HFFc6 (cell line): ENCODE measurements at places on chromosomes 16 and 17.

GRCh38 chr16:85860413-85861094 is 38.4 kb upstream of the IRF8 start:
- peaks cover 8% of the 10 kb centered on the region for H3K4me1 ChIP-seq
- no peak for DNase-seq
- no peak overlapping the region for H3K4me3 ChIP-seq
- H3K27ac ChIP-seq, result no peak overlapping the region

DNA sequence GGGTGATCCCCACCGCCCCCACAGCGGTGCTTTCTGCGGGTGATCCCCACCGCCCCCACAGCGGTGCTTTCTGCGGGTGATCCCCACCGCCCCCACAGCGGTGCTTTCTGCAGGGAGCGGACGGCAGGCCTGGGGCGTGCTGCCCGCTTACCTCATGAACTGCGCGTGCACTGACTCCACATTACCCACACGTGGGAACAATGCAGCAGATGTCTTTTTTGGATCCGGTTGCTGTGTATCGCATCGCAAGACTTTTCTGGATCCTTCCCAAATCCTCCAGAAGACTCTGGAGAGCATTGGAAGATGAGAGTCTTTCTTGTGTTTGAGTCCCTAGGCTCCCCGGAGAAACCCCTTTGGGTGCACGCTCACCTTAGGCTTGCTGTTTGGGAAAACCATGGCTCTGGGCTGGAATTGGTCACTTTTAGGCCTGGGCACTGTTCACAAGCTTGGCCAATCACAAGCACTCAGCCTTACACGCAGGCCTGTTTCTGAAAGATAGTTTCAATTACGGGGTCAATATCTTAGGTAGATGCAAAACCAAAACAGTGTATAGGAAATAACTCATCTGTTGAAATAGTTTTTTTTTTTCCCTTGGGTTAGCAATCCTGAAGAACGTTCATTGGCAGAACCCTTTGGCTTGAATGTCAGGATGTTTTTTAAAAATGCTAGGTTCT is 201.8 kb downstream of the RPTOR start:
- peaks cover 23% of the 10 kb centered on the region for H3K36me3 ChIP-seq
- peaks cover 29% of the 10 kb centered on the region for H3K4me1 ChIP-seq
- no peak for DNase-seq
- no peak overlapping the region for H3K4me3 ChIP-seq
- H3K27me3 ChIP-seq, result peaks cover 1% of the 10 kb centered on the region

DNA sequence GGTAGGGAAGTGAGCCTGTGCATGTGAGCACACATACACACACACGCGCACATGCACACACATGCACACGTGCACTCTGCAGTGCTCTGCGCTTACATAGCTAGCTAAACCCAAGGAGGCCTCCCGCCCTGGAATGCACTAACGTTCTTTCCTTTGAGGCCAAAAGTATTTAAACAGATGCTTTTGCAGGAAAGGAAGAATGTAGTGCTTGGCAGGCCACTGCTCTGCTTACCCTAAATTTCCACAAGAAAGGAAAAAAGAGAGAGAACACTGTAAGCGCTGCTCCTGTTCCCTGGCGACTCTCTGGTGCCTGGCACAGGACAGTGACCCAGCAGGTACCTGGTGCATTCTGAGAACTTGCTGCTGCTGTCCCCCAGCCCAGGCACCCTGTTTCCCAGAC is 31.3 kb upstream of the MRPS23 start:
- peaks cover 2% of the 10 kb centered on the region; the same call in 1 of the 2 replicates for H3K27me3 ChIP-seq
- peaks cover 69% of the 10 kb centered on the region for H3K4me1 ChIP-seq
- peaks cover 50% of the 10 kb centered on the region for H3K36me3 ChIP-seq
- peak overlapping the region; percentile 92 for H3K27ac ChIP-seq

GRCh38 chr16:6682142-6682811 is 650.4 kb upstream of the RBFOX1 start:
- no peak overlapping the region for H3K4me3 ChIP-seq
- H3K27ac ChIP-seq, result no peak overlapping the region
- no peaks in the 10 kb centered on the region; the same call in 1 of the 2 replicates for H3K27me3 ChIP-seq

GRCh38 chr17:82036634-82037091 is 834 bp downstream of the DCXR start:
- H3K27me3 ChIP-seq, result no peaks in the 10 kb centered on the region; the same call in 1 of the 2 replicates
- no peak for DNase-seq
- H3K4me3 ChIP-seq, result peak overlapping the region; percentile 86
- peaks cover 6% of the 10 kb centered on the region; the same call in 1 of the 2 replicates for H3K36me3 ChIP-seq
